Neural crest cell (in vitro differentiated cells): ENCODE measurements at places on chromosomes 3 and 15. TPM values are rescaled to one million over a fixed set of nuclear protein-coding genes. Genes with fewer than 3 reads are reported as not detected.
A peak's percentile ranks its signal among the peaks of the same experiment; 100 is the strongest.

TMCC1 gene
- total RNA-seq, result 35.4 and 36.9 TPM in 2 replicates

SGO1 gene
- 33.3 and 34.8 TPM in 2 replicates for total RNA-seq

ZNF621 gene
- total RNA-seq, result 29.5 and 32.6 TPM in 2 replicates

PLA2G4D gene
- total RNA-seq, result not detected in 2 replicates

THAP10 gene
- 6.7 and 7.5 TPM in 2 replicates for total RNA-seq

ALS2CL gene
- total RNA-seq, result 0.16 and 0.26 TPM in 2 replicates

GOLGA6L7 gene
- not detected in 2 replicates for total RNA-seq

GRCh38 chr3:43794776-43795175 is 104.0 kb downstream of the ABHD5 start:
- no peak for DNase-seq

- DNase-seq, result no peak
Measured at GRCh38 chr3:3074551-3075257, 35.5 kb downstream of the IL5RA start.

GRCh38 chr15:46089467-46089935 is 454.7 kb downstream of the SQOR start:
- no peak for DNase-seq

- DNase-seq, result no peak
Measured at GRCh38 chr15:77074350-77074749, 3.4 kb upstream of the TSPAN3 start.

- DNase-seq, result no peak
Measured at GRCh38 chr3:176734146-176734545, 463.1 kb downstream of the TBL1XR1 start.

DNA sequence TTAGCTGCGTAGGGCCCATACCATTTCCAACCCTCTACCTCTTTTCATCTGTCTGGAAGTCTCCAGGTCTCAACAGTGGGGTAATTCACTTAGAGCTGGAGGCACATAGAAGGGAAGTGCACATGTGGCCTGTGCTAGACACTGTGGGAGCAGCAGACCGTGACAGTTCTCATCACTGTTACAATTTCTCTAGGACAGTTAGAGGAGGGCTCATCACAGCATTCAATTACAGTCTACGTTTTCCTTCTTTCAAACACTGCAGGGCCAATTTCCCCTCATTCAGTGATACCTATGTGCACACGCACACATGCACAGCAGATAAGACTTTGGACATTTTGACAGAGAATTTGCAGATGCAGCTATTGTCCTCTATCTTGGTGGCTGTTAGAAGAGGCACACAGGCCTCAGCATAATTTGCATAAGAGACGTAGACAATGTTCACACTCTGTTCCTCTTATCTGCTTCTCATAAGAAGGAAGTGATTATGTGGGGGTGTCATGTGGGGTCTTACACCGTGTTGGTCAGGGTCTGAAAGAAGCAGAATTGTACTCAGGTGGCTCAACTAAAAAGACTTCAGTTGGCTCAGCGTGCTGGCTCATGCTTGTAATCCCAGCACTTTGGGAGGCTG is 12.6 kb upstream of the HRG start:
- DNase-seq, result no peak

DNA sequence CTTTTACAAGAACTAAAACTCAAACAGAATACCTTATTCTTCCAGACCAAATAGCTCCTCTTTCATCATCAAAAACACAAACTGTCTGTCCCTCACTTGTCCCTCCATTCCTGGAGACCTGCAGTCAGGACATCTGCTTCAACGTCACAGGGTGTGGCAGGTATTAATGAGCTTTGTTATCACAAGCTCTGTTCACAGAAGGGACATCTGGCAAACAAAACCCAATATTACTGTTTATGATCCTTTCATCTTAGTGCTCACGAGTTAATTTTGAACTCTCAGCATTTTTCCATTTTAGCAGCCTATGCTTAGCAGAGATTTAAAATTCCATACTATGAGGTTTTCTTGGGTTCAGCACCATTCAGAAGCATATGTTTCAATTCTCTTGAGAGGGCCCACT is 32.9 kb downstream of the AP3S2 start:
- no peak for DNase-seq

DNA sequence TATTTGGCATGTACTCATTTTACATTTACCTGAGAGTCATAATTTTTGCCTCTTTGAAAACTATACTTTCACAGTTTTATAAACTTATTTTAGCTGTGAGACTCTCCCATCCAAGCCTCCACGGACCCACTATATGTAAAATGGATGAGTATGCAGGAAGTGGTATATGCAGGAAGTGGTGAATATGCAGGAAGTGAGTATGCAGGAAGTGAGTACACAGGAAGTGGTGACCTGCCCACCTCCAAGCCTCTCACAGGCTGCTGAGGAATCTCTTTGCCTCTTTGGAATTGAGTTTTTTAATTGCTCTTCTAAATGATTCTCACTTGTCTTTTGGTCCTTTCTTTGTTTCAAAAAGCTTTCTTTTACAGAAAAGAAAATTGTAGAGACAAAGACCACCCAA is 85.2 kb downstream of the KBTBD8 start:
- no peak for DNase-seq

DNA sequence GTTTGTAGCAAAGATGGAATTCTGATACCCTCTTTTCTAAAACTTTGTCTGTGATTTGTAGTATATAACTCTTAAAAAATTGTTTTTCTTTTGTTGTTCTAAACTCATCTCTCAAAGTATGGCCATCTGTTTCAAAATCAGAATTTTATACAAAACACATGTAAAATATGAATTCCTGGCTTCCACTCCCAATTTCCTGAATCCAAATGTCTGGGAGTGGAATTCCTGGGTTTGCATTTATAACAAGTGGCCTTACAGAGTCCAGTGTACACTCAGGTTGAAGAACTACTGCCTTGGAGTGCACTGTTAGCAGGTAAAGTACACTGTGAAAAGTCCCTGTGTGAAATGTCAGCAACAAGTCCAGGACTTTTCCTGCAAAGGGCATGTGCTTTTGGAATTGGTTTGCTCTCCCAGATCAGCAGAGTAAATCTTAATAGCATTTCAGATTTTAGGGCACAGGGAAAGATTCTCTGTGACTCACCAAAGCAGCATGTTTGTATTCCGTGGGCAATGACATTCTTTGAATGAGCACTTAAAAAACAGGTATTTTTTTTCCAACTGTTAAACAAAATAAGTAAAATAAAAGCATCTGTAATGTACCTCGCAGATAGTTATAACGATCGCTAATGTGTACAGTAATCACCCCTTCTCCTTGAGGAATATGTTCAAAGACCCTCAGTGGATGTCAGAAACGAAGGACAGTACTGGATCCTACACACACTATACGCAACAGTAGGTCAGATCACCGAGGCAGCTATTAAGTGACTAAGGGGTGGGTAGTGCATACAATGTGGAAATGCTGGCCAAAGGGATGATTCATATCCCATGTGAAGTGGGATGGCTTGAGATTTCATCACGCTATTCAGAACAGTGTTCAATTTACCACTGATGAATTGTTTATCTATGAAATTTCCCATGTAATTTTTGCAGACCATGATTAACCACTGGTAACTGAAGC is 2.0 kb upstream of the CLDN16 start:
- DNase-seq, result no peak

DNA sequence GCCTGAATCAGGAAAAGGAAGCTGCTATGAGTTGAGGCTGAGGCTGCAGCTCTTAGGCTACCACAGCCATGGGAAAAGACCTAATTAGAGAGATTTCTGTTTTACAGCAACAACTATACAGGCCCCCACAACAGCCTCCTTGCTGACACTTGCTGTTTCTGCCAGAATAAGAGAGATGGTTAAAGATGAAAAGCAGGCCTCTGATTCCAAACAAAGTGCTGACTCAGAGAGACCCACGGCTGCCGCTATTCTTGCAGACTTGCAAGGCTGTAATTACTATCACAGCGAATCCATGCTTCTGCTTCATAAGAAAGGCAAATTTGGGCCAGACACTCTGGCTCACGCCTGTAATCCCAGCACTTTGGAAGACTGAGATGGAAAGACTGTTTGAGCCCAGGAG is 41.8 kb downstream of the MCF2L2 start:
- no peak for DNase-seq

DNA sequence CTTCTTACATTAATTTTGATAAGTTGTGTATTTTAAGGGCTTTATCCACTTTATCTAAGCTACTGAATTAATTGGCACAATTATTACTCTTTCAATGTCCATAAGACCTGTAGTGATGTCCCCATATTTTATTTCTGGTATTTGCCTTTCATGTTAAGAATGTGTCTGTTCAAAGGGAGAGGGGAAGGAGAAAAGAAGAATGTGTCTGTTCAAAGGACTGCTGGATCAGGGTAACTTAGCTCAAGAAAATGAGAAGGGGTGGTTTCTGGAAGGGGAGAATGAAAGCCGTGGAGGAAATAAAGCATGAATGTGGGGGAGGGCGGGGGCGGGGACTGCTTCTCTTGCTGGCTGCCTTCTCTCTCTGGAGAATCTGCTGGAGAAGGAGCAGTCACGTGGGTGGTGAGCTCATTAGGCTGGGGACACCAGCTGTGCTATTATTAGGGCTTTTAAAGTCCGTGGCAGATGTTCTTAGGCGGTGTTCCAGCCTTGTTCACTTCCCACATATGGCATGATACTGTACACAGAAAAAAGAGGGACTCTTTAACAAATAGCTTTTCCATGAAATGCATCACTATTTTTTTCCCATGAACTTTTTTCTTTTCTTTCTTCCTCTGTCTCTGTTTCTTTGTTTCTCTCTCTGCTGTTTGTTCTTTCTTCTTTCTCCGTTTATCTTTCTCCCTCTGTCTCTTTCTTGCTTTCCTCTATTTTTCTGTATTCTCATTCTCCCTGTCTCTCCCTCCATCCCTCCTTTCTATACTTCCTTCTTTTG is 63.7 kb upstream of the ULK4 start:
- peak; percentile 50 for DNase-seq
